ENCODE measurements at places on chromosomes 2 and 18.

GRCh38 chr2:5412001-5412400 is 280.2 kb upstream of the SOX11 start:
- no peak for DNase-seq

DNA sequence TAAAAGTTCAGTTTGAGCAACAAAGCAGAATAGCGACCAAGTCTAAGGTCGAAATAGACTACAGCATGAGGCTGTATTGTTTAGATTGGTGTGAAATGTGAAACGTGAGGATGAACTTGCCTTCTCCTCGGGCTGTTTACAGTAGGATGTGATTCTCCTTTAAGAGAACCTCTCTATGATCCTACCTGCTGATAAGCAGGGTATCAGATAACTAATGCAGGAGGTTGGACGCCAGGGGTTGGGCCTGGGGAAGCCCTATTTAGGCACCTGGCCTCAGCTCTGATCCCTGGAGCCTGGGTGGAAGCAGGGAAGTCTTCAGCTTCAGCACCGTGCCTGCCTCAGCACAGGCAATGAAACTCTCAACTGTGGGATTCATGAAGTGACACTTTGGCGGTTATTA is 11.4 kb downstream of the CRYGD start:
- no peak for DNase-seq

- DNase-seq: no peak
Observed at GRCh38 chr18:58392324-58393000, 236.4 kb downstream of the ALPK2 start.

DNA sequence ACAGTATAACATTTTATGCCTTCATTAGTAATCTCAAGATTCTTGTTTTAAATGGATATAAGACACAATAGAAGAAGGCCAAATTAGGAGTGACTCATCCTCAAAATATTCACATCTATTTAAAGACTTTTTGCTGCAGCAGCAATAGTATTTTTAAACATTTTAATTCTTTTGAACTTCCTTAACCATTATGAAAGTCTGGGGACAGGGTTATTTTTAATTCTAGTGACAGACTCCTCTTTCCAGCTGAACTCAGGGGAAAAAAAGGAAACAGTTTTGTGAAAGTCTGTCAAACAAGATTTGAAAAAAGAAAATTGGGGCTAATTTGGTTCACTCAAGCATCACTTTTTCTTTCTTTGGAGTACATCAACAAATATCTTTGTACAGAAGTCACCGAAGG is 541.8 kb downstream of the NUP35 start:
- peak; percentile 0 for DNase-seq

DNA sequence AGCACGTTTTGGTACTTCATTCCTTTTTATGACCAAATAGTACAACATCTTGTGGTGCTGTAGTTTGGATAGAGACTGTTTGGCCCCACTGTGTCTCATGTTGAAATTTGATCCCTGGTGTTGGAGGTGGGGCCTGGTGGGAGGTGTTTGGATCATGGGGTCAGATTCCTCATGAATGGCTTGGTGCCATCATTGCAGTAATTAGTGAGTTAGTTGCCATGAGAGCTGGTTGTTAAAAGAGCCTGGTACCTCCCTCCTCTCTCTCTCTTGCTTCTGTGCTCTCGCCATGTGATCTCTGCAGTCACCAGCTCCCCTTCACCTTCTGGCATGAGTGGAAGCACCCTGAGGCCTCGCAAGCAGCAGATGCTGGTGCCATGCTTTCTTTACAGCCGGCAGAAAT is 50.9 kb downstream of the NCAPH start:
- no peak for DNase-seq

DNA sequence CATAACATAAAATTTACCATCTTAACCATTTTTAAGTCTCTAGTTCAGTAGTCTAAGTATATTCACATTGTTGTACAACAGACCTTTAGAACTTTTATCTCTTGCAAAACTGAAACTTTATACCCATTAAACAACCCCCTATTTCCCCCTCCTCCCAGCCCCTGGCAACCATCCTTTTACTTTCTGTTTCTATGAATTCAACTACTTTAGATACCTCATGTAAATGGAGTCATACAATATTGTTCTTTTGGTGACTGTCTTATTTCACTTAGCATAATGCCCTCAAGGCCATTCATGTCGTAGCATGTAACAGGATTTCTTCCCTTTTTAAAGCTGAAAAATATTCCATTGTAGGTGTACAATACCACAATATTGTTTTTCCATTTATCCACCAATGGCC is 129.8 kb downstream of the PDE11A start:
- DNase-seq: no peak

- DNase-seq: no peak
Observed at GRCh38 chr2:213416832-213417231, 132.6 kb downstream of the SPAG16 start.

DNA sequence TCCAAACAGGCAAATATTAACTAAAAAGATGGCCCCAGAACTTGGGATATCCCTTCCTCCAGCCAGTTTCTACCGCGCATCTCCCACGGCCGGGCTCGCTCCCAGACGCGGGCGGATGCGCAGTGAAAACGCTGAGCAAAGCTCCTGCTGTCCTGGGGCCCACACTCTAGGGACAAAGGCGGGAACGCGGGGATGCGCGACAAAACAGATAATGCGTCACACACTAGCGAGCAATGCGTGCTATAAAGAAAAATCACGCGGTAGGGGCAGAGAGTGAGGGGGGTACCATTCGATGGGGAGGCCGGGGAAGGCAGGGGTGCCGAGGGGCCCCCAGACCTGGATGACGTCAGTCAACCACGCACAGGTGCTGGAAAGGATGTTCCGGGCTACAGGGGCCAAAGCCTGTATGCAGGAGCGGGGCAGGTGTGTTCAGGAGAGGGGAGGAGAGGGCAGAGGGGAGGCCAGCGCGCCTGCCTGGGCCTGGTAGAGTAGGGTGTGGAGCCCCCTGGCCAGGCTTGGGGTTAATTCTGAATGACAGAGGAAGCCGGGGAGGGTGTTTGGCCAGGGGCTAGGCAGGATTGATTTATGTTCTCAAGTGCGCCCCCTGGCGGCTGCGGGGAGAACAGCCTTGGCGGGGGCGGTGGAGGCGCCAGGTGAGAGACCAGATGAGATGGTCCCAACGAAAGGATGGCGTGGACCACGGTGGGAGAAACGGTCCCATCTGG is 14.9 kb upstream of the ITM2C start:
- no peak for DNase-seq

GRCh38 chr2:109144721-109145120 is 15.7 kb downstream of the SH3RF3 start:
- DNase-seq: no peak

GRCh38 chr2:169849710-169850109 is 22.5 kb downstream of the UBR3 start:
- no peak for DNase-seq

- no peak for DNase-seq
Observed at GRCh38 chr2:200856806-200857205, 7.7 kb downstream of the CLK1 start.

DNA sequence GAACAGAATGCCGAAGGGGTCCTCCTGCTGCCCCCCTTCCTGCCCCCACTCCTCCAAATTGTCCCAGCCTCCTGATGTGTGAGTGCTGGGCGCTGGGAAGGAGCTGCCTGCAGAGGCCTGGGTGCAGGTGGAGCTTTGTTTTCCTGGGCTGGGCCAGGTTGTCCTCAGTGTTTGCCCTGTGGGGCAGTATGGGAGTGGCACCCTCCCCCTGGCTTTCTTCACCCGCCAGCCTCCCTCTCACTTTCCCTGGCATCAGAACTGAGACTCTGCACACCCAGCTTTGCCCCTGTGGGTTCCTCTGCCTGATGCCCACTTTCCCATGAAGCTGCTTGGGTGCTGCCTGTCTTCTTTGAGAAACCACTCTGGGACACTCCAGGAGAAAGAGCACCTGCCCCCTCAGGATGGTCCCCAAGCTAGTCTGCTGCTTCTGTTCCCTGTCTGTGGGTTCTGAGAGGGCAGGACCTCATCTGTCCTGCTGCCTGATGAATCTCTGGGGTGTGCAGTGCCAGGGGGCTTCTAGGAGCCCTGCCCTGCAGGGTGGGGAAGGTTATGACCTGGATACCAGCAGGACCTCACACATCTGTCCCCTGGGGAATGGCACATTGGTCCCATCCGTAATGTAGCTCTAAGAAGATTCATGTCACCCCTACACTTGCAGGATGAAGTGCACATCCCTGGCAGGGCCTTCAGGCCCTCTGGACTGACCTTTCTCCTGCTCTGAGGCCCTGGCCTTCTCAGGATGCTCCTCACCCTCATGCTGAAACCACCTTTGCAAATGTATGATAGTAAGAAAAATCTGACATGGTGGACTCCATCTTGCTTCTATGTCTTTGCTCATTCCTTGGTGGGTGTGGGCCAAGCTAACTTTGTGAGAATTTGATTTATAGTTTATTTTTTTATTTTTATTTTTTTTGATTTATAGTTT is 146.8 kb upstream of the HS6ST1 start:
- DNase-seq: no peak

DNA sequence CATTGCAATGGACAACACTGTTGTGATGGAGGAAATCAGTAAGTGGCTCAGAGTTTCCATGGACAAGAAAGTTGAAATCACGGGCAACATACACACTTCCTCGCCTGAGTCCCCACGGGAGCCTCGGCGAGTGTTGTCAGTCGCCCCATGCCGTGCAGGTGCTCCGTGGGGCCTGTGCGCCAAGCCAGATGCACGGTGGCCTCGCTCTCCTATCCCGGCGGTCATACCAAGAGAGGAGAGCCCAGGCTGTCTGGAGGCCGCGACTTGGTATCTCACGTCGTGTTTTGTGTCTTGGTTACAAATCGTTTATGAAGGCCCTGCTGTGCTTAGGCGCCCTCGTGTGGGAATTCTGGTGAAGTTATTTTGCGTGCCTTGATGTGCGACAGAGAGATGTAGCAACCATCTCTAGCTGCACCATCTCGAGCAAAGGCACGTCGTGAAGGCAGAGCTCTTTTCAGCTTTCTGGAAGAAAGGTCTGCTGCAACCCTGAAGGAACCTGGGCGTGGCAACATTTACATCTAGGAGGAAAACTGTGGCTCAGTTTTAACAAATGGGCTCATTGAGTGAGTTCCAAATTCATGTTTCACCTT is 21.8 kb downstream of the ATG4B start:
- peak; percentile 29 for DNase-seq

DNA sequence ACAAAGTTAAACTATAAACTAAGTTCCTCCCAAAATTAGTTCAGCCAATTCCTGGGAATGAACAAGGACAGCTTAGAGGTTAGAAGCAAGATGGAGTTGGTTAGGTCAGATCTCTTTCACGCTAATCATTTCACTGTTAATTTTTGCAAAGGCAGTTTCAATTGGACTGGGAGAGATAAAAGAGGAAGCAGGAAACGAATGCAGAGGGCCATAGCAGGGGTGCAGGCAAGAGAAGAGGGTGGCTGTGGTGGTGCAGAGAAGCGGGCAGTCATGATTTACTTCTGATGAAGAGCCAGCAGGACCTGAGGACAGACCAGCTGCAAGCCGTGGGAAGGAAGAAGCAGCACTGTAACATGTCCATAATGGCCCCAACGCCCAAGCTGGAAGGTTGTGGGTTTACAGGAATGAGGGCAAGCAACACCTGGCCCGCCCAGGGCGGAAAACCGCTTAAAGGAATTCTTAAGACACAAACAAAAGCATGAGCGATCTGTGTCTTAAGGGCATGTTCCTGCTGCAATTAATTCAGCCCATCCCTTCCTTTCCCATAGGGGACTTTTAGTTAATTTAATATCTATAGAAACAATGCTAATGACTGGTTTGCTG is 4.1 kb upstream of the RMP24 start:
- DNase-seq: no peak

DNA sequence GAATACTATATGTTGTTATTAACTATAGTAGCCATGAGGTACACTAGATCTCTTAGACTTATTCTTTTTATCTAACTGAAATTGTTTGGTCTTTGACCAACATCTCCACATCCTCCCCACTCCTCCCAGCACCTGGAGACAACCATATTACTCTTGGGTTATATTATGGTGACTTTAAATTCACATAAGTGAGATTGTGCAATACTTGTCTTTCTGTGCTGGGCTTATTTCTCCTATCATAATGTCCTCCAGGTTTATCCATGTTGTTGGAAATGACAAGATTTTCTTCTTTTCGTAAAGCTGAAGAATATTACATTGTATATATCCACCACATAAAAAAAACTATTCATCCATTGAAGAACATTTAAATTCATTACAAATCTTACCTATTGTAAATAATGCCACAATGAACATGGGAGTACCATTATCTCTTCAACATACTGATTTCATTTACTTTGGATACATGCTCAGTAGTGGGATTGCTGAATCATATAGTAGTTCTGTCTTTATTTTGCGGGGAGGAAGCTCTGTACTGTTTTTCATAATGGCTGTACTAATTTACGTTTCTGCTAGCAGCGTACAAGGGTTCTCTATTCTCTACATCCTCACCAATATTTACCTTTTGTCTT is 159.2 kb upstream of the SCN7A start:
- DNase-seq: peak; percentile 38

- no peak for DNase-seq
Observed at GRCh38 chr2:238499731-238500580, 73.2 kb downstream of the ASB1 start.

Measured in fibroblast of skin of left biceps (primary cell).